NT2/D1 (cell line): ENCODE measurements at places on chromosomes 5 and 9.

DNA sequence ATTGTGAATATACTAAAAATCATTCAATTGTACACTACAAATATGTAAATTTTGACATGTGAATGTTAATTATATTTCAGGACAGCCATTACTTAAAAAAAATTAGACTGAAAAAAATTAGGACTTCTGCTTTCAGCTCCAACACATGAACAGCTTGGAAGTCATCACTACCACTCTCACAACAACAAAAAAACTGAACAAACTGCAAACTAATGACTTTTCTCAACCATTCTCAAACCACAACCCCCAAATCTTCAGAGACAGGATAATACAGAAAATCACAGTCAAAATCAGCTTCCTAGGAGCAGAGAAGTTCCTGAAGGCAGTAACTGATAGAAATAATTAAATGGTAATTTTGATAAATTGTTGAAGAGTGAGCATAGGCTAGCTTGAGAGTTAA, 686.4 kb downstream of the TLE1 start:
- DNase-seq: no peak

GRCh38 chr9:36876056-36876455, 158.0 kb downstream of the PAX5 start:
- no peak for DNase-seq

DNA sequence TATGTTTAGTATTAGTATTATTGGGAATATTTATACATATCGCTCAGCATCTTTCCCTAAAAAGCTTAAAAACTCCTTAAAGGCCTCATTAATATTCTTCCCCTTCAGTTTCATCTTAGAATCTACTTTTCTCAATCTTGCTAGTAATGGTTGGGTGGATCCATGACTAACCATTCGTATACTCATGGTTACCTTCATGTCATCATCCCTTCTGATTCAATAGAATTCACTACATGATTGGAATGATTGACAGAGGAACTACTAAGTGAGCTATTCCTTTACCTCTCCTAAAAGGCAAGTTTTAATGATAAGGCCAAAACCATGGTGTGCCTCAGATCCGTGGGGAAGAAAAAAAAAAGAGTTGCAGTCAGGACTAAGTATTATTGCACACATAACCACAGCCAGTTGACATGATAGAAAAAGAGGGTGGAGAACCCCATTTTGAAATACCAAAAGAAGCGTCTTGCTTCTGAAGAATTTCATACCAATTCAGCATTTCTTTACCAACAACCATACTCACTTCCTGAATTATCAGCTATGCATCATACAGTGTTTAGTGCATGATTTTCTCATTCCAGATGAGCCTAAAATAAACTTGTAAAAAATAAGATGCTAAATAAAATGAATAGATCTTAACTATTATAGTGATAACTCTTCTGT, 624.6 kb downstream of the PDE4D start:
- no peak for DNase-seq

GRCh38 chr9:6149315-6149714, 66.3 kb upstream of the IL33 start:
- no peak for DNase-seq
